ENCODE measurements at places on chromosomes 7 and 10.

GRCh38 chr10:29595146-29595545, 39.6 kb downstream of the SVIL start:
- DNase-seq, result no peak

GRCh38 chr10:36332926-36333325, 690.8 kb upstream of the FZD8 start:
- DNase-seq, result no peak

GRCh38 chr7:150417239-150417638, 33.2 kb upstream of the GIMAP8 start:
- no peak for DNase-seq

GRCh38 chr10:80159166-80159873, 26.8 kb downstream of the PLAC9 start:
- no peak for DNase-seq

DNA sequence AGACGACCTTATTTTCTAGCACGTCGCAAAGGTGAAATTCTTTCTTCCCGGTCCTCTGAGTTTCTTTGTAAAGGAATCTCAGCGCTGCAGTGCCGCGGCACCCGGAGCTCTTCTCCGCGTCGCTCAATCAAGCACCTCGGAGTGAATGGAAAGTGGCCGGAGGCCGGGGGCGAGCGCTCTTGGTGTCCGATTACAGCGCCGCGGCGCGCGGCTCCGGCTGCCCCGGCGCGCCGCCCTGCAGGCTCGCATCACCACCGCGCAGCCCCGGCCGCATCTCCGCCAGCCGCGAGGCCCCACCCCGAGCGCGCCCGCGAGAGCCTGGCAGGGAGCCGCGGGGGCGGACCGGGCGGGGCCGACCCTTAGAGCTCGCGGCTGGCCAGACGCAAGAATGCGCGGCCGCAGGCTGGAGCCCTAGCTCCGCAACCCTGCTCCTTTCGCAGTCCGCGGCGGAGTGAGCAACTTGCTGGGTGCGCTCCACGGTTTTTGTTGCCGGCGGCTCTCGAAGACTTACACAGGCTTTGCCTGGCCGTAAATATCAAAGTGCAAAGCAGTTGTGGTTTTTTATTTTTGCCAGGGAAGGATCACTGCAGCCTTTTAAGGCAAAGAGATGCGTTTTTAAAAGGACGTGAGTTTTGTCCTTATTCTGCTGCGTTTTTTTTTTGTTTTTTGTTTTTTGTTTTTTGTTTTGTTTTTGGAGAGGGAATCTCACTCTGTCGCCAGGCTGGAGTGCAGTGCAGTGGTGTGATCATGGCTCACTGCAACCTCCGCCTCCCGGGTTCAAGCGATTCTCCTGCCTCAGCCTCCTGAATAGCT, at the start of gene SEMA3C:
SEMA3C (minus strand) TSS at position 143 of the 813 bp plus-strand sequence. CDS start 2,270 bp downstream, outside the sequence.
- no peak for DNase-seq

GRCh38 chr7:2313450-2314208, 612 bp downstream of the SNX8 start:
- no peak for DNase-seq

DNA sequence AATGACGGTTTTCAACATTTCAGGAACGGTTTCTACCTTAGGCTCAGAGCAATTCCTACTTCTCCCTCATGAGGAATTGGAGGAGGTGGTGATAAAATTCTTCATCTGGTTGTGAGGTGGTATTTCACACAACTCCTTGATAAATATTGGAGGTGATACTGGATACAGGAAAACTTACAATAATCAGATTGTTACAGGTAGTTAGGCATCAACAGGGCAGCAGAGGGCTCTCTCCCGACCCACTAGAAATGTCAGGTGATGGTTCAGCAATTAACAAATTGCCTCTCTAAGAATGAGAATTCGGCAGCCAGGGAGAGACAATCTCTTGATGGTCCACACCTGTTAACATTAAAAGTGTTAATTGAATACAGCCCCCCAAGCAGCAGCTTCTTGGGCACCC, 22.6 kb downstream of the ZNF786 start:
- DNase-seq, result no peak

DNA sequence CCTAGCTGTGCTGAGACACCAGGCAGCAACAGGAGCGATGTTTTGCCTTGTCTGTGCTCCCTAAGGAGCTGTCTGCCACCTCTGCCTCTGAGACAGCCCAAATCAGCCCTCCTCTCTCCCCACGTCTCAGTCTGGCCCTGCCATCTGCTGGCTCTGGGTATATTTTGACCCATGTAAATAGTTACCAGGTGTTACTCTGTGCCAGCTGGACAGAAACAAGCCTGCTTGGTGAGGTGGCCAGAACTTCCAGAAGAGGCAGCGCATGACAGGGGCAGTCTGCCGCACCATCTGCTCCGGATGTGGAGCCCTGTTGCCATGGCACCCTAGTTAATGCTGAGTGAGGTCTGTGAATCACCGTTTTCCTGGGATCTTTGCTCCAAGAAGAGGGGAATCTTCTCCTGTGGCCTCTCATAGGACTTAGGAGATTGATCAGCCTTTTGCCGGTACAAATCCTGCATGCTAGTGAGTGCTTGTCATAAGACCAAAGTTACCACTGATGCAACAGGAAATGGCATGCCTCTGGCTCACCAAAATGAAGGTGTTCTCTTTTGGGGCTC, 31.8 kb downstream of the GSTO2 start:
- no peak for DNase-seq

DNA sequence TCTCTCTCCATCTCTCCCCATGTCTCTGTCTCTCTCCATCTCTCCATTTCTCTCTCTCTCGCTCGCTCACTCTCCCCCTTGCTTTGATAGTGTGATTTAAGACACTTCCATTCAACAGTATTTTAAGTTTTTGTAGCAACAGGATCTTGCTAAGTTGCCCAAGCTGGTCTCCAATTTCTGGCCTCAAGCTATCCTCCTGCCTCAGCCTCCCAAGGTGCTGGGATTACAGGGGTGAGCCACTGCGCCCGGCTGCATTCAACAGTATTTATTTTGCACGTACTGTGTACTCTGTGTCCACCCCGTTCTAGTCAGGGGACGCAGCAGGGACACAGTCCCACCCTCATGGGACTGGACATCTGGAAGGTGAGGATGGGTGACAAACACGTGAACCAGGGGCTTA, 14.4 kb upstream of the PDGFA start:
- no peak for DNase-seq

GRCh38 chr10:10598297-10598696, 419.4 kb upstream of the CELF2 start:
- no peak for DNase-seq

- DNase-seq, result no peak
Measured at GRCh38 chr10:7260412-7260900, 150.4 kb downstream of the SFMBT2 start.

- no peak for DNase-seq
Measured at GRCh38 chr10:52466464-52466863, 152.4 kb downstream of the DKK1 start.

DNA sequence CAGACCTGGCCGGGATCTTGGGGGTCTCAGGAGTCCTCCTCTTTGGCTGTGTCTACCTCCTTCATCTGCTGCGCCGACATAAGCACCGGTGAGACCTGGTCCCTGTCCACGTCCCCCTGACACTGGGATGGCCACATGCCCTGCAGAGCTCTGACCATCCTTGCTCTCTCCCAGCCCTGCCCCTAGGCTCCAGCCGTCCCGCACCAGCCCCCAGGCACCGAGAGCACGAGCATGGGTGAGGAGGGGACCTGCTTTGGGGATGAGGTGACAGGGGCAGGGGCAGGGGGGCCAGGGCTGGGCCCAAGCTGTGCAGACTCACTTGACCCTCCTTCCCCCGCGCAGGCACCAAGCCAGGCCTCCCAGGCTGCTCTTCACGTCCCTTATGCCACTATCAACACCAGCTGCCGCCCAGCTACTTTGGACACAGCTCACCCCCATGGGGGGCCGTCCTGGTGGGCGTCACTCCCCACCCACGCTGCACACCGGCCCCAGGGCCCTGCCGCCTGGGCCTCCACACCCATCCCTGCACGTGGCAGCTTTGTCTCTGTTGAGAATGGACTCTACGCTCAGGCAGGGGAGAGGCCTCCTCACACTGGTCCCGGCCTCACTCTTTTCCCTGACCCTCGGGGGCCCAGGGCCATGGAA, 959 bp downstream of the PVRIG start:
- DNase-seq, result no peak

DNA sequence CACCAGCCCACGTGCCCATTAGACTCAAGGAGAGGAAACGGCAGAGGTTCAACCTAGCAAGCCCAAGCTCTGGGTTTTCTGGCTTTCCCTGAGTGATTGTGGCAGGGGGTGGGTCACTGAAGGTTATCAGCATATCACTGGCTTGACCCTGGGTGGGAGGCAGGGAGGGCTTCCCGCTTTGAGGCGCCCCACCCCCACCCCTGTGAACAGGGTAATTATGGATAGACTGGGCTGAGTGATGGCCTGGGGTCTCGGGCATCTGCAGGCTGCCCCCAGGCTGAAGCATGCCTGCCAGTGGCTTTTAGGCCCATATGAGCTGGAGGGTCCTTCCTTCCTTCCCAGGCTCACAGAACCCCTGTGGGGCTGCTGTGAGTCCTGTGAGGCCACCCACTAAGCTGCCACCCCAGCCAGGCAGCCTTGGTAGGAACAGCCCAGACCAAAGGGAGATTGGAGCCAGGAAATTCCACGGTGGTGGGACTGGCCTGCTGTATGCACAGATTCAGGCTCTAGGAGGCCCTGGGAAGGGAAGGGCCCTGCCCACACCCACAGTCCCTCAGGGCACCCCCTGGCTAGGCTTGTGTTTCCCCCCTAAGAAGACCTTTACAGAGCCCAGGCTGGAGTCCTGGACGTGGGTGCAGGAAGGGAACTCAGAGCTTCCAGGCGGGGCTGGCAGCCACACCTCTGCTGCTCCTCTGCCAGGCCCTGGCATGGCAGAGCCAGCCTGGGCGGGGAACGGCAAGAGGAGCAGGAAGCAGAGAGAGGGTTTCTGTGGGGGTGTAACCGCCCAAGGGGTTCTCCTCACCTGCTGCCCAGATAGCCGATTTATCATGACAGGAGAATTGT, 33.1 kb downstream of the GPRIN2 start:
- DNase-seq, result no peak

DNA sequence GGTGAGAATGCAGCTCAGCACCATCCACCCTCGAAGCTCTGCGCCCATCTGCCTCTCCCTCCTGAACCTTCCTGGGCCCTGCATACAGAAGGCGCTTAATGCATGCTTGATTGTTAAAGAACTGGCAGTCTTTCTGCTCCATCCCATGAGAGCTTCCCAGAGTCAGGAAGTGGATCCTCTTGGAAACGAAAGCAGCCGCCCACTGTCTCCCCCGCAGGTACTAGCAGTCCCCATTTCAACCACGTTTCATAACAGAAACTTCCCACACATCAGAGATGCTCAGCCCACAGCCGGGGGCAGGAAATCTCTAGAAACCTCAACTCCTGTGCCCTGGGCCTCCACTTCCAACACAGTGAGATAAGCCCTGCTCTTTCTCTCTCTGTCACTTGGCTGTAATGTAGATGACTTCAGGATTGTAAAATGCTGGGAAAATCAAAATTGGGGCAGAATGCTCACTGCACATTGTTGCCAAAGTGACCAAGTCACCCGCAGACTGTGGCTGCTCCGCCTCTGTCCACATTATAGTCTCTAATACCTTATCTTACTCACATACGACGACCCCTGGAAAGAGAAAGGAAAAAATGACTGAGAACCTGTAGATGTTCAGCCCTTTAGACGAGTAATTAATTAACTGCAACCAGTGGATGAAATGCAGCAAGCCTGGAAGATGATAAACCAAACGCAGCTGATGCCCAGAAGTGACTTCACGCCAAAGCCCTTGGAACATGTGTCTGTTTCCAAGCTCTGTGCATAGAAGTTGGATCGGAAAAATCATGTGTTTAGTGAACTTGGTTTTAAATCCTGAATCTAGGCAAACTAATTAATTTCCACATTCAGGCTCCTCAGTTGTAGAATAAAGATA, 28.5 kb downstream of the GSDME start:
- DNase-seq, result no peak

GRCh38 chr7:132489776-132490237, 86.5 kb downstream of the PLXNA4 start:
- no peak for DNase-seq

DNA sequence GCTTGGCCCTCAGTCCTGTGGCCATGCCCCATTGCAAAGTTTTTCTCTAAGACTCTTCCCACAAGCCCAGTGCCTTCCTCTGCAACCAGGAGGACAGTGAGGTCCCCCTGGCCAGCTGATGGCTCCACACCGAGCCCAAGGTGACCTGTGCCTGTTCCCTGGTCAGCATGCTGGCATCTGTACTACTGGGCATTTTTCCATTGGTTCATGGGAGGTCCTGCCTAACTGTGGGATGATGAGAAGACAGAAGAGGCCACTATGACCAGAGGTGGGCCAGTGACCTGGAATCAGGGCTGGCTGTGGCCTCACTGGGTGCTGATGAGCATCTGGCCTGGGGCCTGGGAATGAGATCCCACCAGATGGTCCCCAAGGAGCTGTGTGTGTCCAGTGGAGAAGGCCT, 20.2 kb downstream of the CALML3 start:
- DNase-seq, result no peak

GRCh38 chr10:123284022-123284421, 129.8 kb downstream of the BUB3 start:
- no peak for DNase-seq

- no peak for DNase-seq
Measured at GRCh38 chr10:111531690-111532089, 454.9 kb downstream of the ADRA2A start.

DNA sequence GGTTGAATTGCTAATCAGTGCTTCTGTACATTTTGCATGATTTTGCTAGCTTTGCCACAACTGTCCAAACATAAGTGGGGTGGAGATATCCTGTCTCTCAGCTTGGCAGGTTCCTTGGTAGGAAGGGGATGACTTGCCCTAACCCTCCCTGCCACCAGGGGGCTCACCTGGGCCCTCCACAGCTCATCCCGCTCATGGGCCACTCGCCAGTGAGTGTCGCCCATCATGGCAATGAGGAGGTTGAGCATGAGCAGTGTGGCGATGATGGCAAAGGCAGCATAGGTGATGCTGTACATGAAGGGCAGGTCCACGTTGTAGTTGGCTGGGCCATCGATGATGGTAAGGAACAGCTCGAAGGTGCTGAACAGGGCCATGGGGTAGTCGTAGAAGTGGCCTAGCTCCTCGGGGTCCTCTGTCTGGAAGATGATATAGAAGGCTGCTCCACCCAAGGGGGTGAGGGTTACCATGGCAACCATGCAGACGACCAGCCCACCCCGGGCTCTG, 12.2 kb downstream of the TRPV6 start:
- DNase-seq, result no peak

GRCh38 chr10:131477457-131478121, 166.1 kb upstream of the TCERG1L start:
- no peak for DNase-seq

DNA sequence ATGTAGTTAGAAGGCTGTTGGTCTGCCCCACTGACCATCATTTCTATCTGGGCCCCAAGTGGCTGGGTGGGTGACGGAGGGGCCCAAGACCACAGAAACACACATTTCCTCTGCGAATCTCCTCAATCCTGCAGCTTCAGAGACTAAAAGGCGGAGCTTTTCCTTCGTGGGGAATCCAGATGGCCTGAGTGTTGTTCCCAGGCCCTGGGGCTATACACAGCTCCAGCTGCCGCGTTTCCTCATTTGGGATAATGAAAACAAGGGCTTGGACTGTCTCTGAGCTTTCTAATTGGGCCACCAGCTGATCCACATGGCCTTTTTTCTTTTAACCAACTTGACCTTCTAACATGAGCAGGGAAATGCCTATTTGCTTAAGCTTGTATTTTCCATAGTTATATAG, 339.9 kb downstream of the CXCL12 start:
- DNase-seq, result no peak
